ENCODE measurements at places on chromosomes 13 and 19.

DNA sequence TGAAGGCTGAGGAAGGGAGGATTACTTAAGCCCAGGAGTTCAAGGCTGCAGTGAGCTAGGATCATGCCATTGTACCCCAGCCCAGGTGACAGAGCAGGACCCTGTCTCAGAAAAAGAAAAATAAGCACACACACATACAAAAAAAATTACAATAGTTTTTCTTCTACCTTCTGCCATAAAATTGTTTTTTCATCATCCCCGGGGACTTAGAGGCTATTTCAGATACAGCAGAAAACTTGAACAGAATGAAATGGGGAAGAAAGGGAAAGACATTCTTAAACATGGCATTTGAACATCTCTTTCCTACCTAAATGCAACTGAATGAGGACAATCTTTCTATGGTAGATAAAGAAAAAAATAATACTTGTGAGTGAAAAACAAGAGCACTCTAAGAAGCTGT is 109.1 kb downstream of the KCTD12 start:
- no peak for DNase-seq

DNA sequence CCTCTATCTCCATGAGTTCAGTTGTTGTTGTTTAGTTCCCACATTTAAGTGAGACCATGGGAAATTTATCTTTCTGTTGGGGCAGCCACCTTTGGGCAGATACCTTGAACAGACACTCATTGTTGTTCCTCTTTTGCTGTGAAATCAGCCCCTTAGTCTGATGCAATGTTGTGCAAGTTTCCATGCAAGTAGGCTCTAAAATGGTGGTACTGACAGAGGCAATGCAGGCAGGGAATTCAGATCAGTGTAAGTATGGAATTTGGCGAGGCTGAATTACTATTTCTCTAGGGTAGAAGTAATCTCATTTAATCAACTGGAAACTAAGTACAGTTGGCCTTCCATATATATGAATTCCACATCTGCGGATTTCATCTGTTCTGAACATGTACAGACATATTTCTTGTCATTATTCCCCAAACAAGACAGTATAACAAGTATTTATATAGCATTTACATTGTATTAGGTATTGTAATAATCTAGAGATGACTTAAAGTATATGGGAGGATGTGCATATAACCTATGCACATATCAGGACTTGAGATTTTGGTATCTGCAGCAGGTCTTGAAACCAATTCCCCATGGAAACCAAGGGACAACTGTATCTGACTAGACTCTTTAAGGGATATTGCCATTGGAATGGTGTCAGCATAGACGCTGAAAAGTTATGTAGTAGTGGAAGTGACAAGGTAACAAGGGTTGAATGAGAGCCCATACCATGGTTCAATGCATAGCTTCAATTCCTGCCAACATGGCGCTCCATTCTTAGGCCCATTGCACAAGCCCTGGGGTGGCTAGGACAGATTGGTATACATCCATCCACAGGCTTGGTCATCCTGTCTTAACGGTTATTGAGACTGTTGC is 281.5 kb upstream of the HTR2A start:
- no peak for DNase-seq

- DNase-seq: no peak
Measured at GRCh38 chr19:45717983-45718650, 12.6 kb downstream of the FBXO46 start.

- DNase-seq: no peak
Measured at GRCh38 chr19:38908911-38909310, 3.1 kb downstream of the CCER2 start.

GRCh38 chr13:60112771-60113170 is 51.0 kb downstream of the DIAPH3 start:
- no peak for DNase-seq

DNA sequence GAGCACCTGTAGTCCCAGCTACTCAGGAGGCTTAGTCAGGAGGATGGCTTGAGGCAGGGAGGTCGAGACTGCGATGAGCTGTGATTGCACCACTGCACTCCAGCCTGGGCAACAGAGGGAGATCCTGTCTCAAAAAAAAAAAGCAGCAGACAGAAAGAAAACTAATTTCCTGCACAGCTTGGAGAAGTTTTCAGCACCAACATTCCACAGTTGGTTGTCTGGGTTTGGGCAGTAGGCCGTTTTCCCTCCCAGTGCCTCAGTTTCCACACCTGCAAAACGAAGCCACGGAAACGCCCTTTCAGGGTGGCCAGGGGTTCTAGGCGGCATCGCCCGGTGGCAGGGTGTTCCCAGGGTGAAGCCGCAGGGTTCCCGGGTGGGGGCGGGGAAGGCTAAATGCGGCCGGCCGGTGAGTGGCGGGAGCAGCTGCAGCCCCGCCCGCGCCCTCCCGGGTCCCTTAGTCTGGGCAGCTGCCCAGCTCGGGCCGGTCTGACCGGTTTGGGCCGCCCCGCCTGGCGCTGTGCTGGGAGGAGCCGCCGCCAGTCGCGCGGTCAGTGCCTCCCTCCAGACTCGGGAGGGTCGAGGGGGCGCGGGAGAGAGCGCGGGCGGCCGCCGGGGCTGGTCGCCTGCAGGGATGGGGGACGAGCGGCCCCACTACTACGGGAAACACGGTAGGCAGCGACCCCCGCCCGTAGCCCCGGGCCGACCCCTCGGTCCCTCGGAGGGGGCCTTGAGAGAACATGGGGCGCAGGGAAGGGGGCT is at the start of gene SLC44A2:
Gene SLC44A2, plus strand, starts transcription at position 551 of the 759 bp plus-strand sequence. Its CDS starts 81 bp downstream, at position 632.
- DNase-seq: no peak

DNA sequence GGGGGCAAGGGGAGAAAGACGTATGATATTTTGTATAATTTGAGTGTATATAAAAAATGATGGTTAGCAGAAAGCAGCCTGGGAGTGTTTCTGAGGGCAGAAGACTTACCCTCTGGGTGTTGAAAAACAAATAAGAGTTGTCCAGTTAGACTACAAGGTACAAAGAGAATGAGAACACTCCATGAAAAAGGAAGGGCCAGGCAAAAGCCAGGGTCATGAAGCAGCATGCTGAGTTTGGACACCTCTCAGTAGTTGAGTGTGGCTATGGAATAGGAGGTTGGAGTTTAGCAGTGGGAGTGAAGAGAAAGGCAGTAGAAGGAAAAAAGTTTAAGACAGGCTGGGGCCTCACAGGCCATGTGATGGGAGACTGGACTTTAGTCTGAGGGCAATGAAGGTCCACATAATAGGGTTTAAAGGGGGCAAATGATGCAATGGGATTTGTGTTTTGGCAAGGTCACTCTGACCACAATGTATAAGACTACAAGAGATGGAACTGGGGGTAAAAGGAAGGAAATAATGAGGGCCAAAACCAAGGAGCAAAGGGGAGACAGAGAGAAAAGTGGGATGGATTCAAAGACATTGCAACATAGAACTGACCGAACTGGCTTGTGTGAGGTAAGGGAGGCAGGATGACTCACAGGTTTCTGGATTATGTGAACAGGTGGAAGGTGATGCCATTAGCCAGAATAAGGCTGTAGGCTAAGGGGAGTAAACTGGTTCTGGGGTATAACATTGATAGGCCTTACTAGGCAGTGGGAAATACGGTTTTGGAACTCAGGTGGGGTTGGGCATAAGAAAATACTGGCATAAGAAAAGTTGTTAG is 76.6 kb downstream of the SERP2 start:
- DNase-seq: no peak

DNA sequence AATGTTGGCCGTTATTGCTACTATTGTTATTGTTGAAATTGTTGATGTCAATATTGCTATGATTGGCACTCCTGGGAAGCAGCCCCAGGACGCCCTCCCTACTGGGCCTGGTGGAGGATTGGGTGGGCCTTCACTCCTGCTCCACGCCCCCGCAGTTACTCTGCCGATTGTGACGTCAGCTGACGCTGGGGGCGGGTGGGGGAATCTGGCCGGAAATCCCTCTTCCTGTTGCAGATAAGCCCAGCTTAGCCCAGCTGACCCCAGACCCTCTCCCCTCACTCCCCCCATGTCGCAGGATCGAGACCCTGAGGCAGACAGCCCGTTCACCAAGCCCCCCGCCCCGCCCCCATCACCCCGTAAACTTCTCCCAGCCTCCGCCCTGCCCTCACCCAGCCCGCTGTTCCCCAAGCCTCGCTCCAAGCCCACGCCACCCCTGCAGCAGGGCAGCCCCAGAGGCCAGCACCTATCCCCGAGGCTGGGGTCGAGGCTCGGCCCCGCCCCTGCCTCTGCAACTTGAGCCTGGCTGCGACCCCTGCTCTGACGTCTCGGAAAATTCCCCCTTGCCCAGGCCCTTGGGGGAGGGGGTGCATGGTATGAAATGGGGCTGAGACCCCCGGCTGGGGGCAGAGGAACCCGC is at the start of gene ETV2:
Gene ETV2, plus strand, starts transcription at position 231 of the 637 bp plus-strand sequence. CDS start 716 bp downstream, outside the sequence.
- no peak for DNase-seq
